ENCODE measurements at places on chromosomes 6 and 20.

DNA sequence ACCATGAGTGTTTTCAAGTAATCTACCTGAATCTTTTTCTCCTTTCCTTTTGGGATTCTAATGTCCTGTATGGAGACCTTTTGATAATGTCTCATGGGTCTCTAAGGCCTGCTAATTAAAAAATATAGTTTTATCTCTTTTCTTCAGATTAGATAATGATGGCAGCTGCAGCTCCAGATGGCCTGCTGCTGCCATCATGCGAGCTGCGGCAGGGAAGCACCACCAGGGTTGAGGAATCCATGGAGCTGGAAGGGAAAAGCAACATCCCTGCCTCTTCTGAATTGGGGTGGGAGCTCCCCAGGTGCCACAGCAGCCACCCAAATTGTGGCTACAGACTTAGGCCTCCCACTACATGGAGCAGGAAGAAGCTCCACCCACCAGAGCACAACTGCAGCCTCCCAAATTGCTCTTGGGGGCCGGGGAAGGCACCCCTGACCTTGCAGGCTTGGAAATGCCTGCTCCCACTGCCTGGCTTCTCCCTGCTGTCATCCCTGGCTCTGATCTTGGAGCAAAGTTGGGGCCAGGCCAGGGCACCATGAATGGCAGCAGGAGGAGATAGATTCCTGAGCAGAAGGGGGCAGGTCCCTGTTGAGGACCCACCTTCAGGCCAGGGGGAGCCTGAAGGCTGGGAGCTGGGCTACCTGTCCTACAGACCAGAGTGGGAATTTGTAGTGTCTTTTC, 189.6 kb upstream of the MAN1A1 start:
- no peak for DNase-seq

DNA sequence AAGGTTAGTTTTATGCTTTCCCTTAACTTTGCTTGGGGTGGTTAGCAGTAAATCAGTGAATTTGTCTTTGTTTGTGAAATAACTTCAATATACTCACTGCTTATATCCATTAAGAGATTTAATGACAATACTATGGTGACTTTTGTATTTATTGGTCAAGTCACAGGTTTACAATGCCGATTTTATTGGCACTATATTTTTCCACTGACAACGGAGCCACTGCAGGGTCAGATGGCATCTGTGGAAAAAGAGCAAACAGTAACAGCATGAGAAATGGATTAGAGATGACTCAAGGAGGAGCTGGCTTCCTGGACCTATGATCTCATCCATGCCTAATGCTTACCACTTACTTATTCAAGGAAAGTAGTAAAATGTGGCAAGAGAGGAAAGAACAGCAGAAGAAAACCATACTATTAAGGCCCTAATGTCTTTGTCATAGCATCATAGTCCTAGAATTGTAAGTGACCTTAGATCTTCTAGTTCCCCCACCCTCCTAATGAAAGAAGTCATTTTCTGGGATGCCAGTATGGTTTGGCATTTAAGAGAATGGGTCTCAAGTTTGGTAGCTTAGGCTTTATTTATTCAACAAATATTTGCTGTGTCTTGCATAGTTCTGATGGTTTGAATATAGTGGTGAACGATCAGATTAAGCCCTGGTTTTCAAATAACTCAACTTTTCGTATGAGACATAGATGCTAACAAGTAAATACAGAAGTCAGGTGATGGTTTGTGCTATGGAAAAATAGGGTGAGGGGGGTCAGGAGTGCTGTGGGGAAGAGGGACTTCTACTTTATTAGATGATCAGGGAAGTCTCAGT, 18.5 kb downstream of the RNF144B start:
- DNase-seq = peak; percentile 72

DNA sequence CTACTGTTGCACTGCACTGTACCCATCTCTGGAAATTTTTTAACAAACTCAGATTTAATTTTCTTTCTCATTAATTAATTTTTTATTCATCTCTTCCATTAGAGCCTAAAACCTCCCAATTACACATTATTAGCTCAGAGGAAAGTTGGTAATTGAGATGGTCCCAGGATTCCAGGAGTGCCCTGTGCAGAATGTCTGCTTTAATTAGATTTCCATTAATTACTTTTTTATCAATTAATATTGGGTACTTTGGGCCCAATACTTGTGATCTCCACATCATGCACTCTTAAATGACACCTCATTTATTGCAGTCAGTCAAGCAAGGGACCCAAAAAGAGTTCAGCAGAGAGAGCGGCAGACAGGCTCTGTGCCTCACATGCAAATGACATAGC, 232.0 kb downstream of the PTPRT start:
- DNase-seq = no peak

- DNase-seq = no peak
These were observed 822 bp downstream of the ELOVL4 start for GRCh38 chr6:79946272-79947190.

GRCh38 chr6:166119116-166119911, 48.3 kb downstream of the TBXT start:
- no peak for DNase-seq

DNA sequence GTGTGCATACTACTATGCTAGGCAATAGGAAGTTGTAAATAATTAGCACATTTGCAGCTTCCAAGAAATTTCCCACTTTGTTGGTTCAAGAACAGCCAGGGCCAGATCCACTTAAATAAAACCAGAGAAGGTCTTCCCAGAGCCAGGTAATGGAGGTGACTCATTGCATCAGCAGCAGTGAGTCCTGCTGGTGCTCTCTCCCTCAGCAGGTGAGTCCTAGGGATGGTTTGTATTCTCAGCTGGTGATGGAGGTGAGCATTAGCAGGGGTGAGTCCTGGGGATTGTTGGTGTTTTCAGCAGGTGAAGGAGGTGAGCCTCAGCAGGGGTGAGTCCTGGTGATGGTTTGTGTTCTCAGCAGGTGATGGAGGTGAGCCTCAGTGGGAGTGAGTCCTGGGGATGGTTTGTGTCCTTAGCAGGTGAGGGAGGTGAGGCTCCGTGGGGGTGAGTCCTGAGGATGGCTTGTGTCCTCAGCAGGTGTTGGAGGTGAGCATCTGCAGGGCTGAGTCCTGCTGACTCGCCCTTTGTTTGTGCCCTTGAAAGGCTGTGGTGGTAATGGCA, 232.8 kb upstream of the EXOC2 start:
- no peak for DNase-seq

- no peak for DNase-seq
These were observed 42.6 kb downstream of the UQCC2 start for GRCh38 chr6:33668914-33669313.

DNA sequence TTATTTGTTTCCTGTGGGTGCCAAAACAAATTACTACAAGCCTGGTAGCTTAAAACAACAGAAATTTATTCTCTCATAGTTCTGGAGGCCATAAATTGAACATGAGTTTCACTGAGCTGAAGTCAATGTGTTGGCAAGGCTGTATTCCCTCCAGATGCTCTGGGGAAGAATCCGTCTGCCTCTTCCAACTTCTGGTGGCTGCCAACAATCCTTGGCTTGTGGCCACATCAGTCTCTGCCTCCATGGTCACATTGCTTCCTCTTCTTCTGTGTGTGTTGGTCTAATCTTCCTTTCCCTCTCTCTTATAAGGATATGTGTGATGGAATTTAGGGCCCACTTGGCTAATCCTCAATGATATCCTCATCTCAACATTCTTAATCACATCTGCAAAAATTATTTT, 92.8 kb upstream of the EPB41L1 start:
- no peak for DNase-seq

DNA sequence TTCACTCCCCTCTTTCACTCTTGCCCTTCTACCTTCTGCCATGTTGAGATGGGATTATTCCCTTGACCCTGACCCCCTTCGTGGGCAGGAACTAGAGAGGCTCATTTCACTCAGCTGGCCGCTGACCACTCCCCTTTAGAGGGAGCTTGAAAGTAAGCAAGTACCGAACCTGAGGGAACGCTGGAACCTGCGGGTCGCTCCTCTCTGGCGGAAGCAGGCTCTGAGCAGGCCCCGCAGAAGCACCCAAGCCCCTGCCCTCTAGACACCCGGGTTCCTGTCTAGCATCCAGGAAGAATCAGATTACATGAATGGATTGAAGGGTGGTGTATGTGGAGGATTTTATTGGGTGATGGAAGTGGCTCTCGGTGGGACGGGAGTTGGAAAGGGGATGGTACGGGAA, 11.9 kb upstream of the MYCT1 start:
- DNase-seq = no peak
